Pancreas (tissue), 10 donors: ENCODE measurements at places on chromosomes 13 and 19. TPM values are rescaled to one million over a fixed set of nuclear protein-coding genes. Genes with fewer than 3 reads are reported as not detected.

LENG9 gene
- 23.4 TPM for total RNA-seq

GRCh38 chr13:46948338-46948737 is 51.5 kb upstream of the HTR2A start:
- H3K27me3 ChIP-seq: no peaks in the 10 kb centered on the region
- no peak overlapping the region for H3K27ac ChIP-seq
- H3K4me3 ChIP-seq: no peak overlapping the region
- no peak for DNase-seq
- H3K36me3 ChIP-seq: no peaks in the 10 kb centered on the region
- no peaks in the 10 kb centered on the region for H3K4me1 ChIP-seq

GRCh38 chr19:41999071-41999877 is 5.2 kb upstream of the ATP1A3 start:
- DNase-seq: no peak
- H3K27me3 ChIP-seq: no peaks in the 10 kb centered on the region
- no peaks in the 10 kb centered on the region for H3K36me3 ChIP-seq
- H3K27ac ChIP-seq: no peak overlapping the region

GAMT gene
- 62.0 TPM for total RNA-seq

DNA sequence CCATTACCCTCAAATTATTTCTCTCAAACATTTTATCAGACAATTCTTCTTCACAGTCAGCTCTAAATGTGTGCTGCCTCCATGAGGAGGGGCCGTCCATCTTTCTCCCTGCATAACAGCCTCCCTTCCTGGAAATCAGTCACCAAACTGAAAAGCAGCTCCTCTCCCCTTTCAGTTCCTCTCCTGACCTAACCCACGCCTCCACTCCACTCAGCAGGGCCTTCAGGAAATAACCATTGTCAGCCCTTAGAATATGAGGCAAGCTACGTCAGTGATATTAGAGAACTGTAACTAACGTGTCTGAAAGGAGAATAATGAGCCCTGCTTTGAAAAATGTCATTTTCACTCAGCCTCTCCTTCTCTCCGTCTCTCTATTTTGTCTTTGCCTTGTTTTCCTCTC is 116.2 kb downstream of the OLFM4 start:
- no peaks in the 10 kb centered on the region for H3K27me3 ChIP-seq
- H3K27ac ChIP-seq: no peak overlapping the region
- no peak for DNase-seq
- no peaks in the 10 kb centered on the region for H3K36me3 ChIP-seq
- H3K4me1 ChIP-seq: no peaks in the 10 kb centered on the region
